Omental fat pad (tissue), 4 donors: ENCODE measurements at places on chromosomes 12 and 14.

DNA sequence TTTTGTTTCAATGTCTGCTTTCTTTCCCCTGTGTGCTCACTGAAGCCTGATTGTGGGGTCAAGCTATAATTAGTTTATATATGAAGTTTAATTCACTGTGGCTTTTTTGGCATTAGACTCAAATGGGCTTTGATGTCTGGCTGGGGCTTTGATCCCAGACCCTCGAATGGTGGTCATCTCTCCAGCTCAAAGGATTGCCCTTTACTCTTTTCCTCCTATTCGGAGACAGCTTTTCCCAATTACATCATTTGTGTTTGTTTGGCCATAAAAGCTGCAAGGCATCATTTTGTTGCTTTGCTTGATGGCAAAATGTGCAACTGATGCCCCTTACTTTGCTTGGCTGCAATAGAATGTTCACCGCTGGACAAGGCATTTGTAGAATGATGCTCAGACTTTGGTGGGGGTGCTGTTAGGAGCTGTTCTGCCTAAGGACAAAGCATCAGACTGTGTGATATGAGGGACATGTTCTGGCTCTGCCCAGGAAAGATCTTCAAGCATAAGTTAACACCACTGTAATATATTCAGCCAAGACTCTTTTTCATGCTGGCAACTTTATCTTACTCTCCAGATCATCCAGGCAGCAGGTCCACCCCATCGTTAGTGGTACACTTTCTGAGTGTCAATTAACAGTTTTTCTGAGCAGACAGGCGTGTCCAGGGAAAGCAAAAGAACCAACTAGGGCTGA lies 3.2 kb upstream of the DACT1 start:
- no peak for DNase-seq

DNA sequence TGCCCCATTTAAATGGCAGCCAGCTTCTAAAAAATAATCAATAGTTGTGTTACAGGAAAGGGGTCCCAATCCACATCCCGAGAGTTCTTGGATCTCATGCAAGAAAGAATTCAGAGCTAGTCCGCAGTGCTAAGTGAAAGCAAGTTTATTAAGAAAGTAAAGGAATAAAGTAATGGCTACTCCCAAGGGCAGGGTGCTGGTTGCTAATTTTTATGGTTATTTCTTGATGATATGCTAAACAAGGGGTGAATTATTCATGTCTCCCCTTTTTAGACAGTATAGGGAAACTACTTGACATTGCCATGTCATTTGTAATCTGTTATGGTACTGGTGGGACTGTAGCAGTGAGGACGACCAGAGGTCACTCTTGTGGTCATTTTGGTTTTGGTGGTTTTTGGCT lies 591.3 kb downstream of the LRFN5 start:
- DNase-seq: no peak

- no peak for DNase-seq
Measured at GRCh38 chr14:22848351-22849164, 12.2 kb downstream of the MMP14 start.

DNA sequence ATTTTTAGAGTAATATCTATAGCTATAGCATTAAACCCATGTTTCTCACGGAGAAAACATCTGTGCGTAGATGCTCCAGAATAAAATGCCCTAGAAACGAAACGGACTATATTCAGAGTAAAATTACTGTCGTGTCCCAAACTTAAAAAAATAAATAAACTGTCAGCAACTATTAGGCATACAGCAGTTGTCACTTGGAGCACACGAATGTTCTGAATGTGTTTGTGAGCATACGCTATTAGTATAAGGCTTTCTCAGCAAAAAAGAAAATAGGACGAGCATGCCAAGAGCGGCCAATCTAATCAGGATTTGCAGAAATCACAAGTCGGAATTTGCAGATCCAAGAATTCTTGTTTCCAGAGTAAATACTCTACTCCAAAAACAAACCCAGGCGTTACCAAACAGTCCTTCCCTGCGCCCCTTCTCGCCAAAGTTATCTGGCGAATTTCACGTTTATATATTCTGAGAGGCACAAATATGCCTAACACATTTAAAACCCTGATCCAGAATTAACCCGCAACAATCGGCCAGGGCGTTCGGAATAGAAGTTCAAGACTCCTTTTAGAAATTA lies 836 bp downstream of the PTPN21 start:
- no peak for DNase-seq

GRCh38 chr12:65307169-65307501 lies 28.7 kb downstream of the MSRB3 start:
- DNase-seq: no peak

DNA sequence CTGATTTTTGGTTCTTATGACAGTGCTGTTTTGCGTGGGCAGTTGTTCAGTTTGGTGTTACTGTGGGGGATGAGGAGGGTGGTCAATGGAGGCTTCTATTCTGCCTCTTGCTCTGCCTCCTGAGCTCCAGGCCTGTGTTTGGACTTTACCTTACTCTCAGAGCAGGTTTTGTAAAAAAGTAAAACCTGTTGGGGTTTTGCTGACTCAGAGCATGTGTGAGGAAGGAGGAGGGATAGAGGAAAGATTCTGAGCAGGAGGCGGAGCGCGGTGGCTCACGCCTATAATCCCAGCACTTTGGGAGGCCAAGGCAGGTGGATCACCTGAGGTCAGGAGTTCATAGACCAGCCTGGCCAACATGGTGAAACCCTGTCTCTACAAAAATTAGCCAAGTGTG lies 6.7 kb downstream of the A2ML1 start:
- no peak for DNase-seq

GRCh38 chr14:89814126-89814525 lies 140.4 kb downstream of the EFCAB11 start:
- DNase-seq: no peak

DNA sequence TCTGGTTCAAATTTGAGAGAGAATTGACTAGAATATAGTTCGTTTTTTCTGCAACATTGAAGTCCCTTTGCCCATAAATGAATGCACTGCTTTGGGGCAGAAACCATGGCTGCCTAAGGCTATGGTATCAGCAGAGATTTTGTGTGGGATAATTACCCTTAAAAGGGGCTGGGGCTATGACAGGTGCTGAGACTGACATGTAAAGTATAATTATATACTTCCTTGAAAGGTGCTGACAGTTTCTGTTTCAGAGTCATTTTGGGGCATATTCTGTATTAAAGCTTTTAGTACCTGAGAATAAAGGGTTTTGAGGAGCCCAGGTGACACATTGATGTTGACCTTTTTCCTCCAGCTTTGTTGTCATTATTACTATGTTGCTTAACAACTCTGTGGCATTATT lies 150.3 kb upstream of the PTPRQ start:
- no peak for DNase-seq

DNA sequence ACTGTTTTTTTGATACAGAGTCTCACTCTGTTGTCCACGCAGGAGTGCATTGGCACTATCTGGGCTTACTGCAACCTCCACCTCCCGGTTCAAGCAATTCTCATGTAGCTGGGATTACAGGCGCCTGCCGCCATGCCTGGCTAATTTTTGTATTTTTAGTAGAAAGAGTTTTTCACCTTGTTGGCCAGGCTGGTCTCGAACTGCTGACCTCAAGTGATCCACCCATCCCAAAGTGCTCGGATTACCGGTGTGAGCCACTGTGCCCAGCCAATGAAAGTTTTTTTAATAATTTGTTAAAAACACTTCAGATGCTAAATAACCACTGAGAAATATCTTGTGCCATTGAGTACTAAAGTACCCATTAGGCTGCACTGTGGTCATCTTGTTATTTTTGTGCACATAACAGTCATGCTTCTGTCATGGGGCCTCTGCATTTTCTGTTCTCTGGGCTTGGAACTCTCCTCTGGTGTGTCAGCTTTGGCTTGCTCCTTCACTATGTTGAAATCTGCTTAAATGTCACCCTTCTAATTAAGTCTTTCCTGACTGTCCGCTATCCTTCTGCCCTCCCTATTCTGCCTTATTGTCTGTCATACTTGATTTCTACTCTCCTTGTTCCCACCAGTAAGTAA lies 105.1 kb downstream of the KTN1 start:
- no peak for DNase-seq

DNA sequence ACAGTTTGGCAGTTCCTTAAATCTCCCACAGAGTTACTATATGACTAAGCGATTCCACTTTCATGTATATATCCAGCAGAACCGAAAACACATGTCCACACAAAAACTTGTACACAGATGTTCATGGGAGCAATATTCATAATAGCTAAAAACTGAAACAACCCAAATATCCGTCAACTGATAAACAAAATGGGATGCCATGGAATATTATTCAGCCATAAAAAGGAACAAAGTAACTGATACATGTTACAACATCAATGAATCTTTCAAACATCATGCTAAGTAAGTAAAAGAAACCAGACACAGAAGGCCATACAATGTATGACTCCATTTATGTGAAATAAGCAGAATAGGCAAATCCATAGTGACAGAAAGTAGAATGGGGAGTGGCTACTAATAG lies 80.2 kb upstream of the GPHB5 start:
- no peak for DNase-seq

- no peak for DNase-seq
Measured at GRCh38 chr12:6280053-6280469, 30.4 kb upstream of the PLEKHG6 start.

- DNase-seq: no peak
Measured at GRCh38 chr14:26926585-26926984, 328.8 kb upstream of the NOVA1 start.

GRCh38 chr14:97719931-97720330 lies 922.7 kb downstream of the VRK1 start:
- no peak for DNase-seq

DNA sequence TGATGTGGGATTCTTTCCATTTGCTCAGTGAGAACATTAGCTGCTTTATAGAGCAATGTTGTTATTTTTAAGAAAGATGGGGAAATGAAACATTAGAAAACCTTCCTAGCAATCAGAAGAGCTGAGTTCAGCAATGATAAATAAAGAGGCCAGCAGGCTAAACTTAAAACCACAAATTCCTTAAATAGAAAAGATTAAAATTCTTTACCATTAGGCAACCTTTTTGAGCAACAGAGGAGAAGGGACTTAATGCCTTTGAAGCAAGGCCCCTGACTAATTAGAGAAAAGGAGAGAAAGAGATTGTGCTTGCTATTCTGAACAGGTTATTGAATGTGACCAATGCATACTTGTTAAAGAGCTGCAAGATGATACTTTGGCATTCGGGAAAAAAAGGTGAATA lies 160.8 kb upstream of the LMO3 start:
- no peak for DNase-seq

- no peak for DNase-seq
Measured at GRCh38 chr12:130468186-130468585, 130.5 kb downstream of the PIWIL1 start.

GRCh38 chr12:101557094-101557493 lies 37.7 kb upstream of the MYBPC1 start:
- no peak for DNase-seq

DNA sequence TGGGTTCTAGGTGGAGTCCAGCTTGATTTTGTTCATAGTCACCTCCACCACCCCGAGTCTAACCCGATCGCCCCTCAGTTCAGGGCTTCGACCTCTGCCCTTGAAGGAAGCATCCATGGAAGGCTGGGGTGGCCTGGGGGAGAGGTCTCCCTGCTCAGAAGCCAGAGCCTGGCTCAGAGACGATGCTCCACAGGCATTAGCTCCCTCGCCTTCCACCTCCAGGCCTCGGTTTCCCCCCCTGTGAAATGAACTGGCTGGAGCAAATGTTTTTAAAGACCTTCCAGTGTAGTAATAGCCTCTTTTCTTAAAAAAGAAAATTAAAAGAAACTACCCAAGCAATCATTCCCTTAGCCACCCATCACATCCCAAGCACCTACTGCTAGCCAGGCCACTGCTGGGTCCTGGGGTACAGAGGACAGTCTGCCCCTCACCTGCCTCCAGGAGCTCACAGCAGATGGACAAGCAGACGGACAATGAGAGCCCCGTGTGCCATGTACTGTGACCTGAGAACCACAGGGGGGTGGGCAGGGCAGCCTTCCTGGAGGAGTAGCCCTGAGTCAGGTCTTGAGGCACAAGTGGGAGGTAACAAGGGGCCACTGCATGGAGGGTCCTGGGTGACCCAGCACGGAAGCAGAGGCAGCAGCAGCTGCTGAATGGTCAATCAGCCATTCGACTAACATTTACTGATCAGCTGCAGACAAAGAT lies 42.3 kb upstream of the EML1 start:
- no peak for DNase-seq

GRCh38 chr12:3458041-3458440 lies 33.0 kb upstream of the PRMT8 start:
- DNase-seq: no peak

DNA sequence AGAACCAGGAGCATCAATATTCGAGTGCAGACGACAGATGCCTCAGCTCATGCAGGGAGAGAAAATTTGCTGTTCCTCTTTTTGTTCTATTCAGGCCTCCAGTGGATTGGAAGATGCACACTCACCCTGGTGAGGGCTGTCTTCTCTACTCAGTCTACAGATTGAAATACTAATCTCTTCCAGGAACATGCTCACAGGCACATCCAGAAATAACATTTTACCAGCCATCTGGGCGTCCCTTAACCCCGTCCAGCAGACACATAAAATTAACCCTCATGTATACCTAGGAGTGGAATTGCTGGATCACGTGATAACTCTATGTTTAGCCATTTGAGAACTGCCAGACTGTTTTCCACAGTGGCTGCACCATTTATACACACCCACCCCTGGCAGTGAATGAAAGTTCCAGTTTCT lies 4.5 kb upstream of the OAS2 start:
- DNase-seq: no peak

DNA sequence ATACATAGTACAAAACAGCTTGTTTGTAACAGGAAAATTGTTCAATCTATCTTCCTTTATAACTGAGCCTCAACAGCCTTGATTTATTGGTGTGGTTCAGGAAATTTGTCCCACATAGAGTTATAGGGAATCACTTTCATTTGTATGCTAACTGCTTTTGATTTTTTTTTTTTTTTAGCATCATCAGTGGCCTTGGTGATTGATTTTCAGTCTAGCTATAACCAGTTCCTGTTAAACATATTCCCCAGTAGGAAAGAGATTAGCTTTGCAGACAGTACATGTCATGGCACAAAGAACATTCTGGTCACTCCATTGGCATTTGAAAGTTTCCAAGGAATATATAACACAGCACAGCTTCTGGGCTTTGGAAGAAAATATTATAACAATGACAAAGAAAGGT lies 337.3 kb upstream of the TMPO start:
- no peak for DNase-seq

- DNase-seq: no peak
Measured at GRCh38 chr12:42846782-42847181, 257.2 kb upstream of the PRICKLE1 start.

DNA sequence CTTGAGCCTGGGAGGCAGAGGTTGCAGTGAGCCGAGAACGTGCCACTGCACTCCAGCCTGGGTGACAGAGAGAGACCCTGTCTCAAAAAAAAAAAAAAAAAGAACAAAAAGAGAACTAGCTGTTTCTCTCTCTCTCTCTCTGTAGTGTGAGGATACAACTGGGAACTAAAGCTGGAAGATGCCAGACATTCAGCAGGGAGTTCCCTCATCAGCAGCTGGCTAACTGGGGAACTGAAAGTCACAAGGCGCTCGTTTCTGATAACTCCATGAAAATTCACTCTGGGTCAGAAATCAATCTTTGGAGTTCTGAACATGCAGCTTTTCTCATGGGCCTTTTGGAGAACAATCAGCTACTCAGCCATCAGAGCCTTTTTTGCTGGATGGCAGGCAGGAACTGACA lies 43.5 kb upstream of the MAP1LC3B2 start:
- DNase-seq: no peak
